ENCODE measurements at places on chromosomes 4 and X.

DNA sequence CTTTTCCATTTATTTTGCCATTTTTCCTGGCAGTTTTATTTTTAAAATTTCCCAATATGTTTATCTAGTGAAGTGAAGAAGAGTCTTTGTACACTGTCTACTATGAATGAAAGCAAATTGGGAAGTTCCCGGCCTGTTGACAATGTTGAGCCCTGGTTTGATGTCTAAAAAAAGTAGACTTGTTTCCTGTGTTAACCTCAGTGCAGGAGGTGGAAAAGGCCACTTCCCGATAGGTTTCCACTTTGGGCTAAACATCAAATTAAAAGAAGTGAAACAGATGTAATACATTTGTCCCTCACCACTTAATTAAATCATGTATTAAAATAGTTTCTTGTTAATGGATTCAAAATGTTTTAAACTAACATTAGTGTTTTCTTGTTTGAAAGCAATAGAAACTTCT is 30.0 kb downstream of the BBS12 start:
- DNase-seq, result no peak

- DNase-seq, result no peak
Measured at GRCh38 chrX:153491918-153492317, 2.9 kb upstream of the BGN start.

DNA sequence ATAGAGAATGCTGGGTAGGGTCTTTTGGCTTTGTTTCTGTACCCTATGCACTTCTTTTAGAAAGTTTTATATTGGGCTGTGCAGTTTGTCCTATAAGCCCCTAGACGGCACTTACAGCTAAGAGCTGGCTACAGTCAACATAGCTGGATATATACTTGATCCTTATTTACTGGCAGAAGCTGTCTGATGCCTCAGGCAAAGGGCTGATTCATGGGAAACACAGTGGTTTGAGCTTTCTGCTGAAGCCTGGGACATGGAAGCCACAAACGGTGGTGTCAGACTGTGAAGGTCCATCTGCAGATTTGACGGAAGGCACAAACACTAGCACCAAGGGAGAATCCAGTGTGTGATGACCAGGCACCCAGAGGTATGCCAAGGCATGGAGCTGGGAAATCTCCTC is 608.4 kb downstream of the ANKRD50 start:
- no peak for DNase-seq

DNA sequence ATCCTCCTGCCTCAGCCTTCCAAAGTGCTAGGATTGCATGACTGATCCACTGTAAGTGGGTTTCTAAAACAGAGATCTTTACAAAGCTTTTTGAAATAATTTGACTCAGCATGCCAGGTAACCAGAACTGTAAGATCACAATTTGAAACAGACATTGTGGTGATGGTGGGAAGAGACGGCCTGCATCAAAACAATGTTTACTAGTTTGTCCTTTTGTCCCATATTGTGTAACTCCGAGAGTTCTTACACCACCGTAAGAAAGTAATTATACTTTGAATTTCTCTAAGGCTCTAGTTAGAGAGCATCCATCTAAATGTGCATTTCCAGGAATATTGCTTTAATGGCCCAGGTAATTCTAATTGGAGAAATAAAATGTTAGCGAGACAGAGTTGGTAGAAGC is 594 bp upstream of the ARHGAP24 start:
- DNase-seq, result peak; percentile 63
